ENCODE measurements at places on chromosomes 7 and 10.

- DNase-seq: peak; percentile 20
Measured at GRCh38 chr10:99346247-99346646, 17.1 kb downstream of the CNNM1 start.

DNA sequence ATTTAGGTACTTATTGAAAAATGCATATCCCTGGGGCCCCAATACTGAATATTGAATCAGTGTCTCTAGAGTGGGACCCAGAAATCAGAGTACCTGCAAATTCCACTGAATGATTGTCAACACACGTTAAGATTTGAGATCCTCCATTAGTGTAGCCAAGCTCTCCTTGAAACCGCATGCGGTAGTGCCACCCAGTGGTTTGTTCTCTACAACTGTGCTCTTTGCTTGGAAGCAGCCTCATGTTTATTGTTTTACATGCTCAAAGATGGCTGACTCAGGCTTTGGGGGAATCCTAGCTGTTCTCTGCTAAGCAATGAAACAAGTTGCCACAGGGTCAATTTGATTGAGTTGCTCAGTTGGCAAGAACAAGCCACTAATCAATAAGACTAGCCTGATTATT is 340.2 kb upstream of the CELF2 start:
- DNase-seq: peak; percentile 23

GRCh38 chr10:46226232-46226631 is 60.6 kb upstream of the ANTXRL start:
- no peak for DNase-seq

- DNase-seq: peak; percentile 57
Measured at GRCh38 chr7:42883950-42884349, 27.9 kb downstream of the C7orf25 start.

GRCh38 chr10:4344492-4344994 is 481.5 kb upstream of the AKR1E2 start:
- DNase-seq: no peak

GRCh38 chr10:105725007-105725406 is 1083.9 kb downstream of the SORCS3 start:
- no peak for DNase-seq

DNA sequence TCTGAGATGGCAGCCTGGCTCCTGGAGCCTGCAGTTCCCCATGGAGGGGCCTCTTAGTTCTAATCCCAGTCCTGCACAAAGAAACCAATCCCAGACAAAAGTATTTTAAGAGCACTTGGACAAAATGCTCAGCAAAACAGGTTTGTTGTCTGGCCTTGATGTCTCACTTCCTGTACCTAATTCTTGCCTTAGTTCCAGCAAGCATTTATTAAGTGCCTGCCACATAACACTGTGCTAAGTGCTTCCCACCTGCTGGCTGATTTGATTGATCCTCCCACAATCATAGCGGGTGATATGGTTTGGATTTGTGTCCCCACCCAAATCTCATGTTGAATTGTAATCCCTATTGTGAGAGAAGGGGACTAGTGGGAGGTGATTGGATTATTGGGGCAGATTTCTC is 65.7 kb upstream of the HABP2 start:
- peak; percentile 11 for DNase-seq

DNA sequence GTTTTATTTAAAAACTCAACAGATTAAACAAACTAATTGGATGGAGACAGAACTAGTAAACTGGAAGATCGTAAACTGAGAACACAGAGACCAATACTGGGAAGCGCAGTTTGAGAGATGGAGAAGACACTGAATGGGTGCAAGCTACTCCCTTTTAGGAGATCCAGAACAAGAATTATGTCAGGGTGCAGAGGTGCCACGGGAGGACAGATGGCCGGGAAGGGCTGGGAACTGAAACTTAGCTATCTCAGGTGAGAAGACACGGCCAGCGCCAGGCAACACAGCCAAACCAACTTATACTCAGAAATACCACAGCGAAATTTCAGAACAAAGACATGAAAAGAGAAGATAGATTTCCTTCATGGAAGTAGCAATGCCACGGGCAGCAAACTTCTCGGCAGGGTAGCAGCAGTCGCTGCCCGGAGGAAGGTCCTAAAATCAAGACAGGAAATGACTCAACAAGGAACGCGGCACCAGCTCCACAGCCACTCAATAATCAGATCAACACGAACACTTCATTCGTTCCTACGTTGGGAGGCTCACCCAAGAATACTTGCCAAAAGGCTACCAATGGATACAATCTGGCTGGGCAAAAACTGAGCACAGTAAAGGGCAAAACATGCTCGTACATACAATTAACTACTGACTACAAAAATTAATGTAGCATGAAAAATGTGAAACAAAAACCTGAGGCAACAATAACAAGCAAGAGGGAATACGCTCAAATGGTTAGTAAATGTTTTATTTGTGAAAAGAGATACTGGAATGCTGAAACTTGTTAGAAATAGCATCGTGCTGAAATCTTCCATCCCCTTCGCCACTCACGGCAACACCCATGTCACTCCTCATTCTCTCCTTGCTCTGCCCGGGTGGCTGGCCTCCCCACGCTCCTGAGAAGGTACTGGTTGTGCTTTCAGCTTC is 2.2 kb upstream of the LRRC27 start:
- no peak for DNase-seq

- no peak for DNase-seq
Measured at GRCh38 chr7:2554661-2555111, 638 bp downstream of the BRAT1 start.

GRCh38 chr10:24453404-24453830 is 244.5 kb downstream of the KIAA1217 start:
- no peak for DNase-seq

DNA sequence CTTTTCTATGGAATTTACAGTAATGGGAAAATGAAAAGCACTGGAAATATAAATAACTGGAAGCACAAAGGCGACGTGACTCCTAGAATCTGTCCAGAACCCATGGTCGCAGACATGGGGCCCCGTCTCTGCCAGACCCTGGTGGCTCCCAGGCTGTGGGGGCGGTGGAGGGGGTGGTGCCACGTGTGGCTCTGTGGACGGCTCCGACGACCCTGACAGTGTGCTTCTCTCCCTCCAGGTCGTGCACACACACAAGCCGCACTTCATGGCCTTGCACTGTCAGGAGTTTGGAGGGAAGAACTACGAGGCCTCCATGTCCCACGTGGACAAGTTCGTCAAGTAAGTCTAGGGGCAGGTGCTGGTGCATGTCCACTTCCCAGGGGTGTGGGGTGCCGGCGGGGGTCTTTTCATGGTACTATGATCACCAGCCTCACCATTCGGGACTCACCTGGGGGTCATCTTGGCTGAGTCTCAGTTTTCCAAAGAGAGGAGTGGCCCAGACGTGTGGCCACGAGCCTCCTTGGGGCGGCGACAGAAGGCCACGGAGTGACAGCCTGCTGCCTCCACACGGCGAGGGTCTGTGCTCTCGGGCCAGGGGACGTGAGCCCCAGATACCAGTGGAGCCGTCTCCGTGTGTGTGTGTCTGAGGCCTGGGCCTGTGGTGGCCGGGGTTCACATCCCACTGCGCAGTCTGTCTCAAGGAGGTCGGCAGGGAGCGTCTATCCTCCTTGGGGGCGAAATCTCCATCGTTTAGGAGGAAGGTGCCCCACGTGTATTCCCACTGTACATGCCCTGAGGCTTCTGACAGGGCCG is 108.2 kb downstream of the INPP5A start:
- no peak for DNase-seq

DNA sequence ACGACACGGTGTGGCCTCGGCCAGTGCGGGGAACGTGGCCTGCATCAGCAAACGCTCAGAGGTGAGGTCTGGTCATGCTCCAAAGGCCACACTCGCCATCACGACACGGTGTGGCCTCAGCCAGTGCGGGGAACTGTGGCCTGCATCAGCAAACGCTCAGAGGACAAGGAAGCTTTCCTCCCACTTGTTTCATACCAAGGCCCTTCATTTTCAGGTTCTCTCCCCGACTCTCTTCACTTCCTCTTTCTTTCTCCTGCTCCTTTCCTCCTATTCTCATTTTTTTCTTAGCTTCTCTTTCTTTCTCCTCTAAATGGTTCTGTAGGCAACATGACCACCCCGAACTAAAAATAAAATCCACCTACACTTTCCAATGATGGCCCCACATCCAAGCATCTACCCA is 384.4 kb upstream of the SHH start:
- DNase-seq: no peak

GRCh38 chr10:109215291-109216075 is 707.8 kb downstream of the XPNPEP1 start:
- no peak for DNase-seq

GRCh38 chr10:103114876-103115275 is 78.2 kb downstream of the NT5C2 start:
- no peak for DNase-seq

DNA sequence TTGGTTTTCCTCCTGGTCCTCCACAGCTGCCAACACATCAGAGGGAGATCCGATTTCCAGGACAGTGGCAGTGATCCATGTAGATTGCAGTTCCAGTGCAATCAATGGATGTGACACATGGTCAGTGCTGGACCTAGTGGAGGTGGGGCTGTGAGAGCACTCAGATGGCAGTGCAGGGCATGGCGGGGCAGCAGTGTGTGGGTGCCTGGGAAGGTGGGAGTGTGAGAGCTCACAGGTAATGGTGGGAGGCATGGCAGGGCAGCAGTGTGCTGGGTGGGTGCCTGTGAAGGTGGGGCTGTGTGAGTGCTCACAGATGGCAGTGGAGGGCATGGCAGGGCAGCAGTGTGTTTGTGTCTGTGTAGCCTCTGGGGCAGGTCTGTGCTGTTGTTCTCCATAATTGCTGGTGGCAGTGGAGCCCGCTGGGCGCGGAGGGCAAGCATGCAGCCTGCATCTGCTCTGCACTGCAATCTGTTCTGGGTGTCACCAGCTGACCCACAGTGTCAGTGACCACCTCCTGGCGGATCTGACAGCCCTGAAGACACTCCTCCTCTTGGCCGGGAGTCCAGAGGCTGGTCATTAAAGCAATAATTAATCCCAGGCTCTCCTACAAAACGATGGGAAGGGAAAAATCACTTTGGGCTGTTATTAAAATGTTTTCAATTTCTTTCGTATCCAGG is 8.6 kb upstream of the ADARB2 start:
- DNase-seq: no peak

DNA sequence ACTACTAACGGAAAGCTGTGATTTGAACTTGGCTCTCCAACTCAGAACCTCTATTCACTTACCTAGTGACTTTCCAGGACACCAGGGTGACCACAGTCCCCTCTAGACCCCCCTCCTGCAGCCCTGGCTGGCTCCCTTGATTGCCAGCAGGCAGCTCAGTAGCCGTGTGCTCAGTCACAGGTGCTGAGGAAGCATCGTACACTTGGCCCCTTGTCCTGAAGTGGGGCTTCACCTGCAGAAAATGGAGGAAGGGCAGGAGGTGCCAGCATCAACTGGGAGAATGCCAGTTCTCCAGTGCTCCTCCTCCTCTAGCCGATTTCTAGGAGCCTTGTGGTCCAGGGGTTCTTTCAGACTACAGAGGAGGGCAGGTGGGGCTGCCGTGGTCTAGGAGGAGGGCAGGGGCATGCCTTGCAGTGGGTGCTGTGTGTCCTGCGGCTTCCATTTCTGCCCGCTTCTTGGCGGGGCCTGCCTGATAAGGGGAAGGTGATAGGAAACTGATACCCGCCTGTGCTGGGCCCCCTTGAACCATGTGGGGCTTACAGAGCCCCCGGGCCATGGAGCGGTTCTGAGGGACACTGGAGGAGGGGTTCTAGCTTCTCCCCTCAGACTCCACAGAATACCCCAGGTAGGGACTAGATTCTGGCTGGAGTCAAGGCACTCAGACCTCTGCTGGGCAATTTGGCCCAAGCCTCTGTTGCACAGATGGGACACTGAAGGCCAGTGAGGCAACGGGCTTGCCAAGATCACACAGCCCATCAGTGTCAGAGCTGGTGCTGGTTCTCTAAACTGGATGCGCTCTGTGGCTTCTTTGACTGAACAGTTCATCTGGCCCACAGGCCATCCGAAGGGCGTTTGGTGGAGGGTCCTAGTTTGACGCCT is 14.0 kb downstream of the FAM241B start:
- no peak for DNase-seq

DNA sequence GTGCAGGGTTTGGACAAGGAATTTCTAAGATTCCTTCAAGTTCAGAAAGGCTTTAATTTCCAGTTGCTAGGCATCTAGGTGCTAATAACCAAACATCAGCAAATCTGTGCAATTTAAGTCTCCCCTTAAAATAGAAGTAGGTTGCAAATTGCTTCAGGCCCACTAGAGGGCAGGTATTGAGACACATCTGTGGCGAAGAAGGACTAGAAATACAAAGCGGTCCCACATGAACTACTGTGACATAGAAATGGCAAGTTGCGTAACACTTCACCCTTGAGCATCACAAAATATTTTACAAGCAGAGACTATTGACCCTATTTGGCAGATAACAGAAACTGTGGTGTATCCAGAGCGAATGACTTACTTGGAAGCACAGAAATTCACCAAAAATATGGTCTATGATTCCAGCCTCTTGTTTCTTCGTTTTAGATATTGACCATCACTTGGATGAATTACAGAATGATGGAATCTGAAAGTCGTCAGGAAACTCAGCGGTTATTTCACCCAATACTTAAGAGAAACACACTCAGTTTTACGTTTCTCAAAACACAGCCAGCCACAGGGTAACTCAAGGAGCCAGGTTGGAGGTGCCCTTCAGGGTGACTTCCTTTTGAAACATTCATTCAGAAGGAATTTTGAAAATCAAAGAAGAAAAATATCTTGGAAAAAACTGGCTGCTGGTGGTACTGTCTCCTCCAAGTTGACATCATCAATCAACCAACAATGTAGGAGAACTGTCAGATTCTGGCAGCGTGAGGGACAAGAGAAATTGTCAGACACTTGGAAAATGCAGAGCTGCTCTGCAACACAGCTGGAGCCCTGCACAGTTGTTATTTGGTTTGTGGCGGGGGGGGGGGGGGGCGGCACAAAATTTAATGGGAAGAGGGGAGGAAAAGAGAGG is 256.3 kb upstream of the MINDY3 start:
- DNase-seq: peak; percentile 8

GRCh38 chr7:31261341-31261740 is 79.2 kb downstream of the NEUROD6 start:
- no peak for DNase-seq

GRCh38 chr10:77341055-77341454 is 296.6 kb downstream of the KCNMA1 start:
- DNase-seq: no peak

DNA sequence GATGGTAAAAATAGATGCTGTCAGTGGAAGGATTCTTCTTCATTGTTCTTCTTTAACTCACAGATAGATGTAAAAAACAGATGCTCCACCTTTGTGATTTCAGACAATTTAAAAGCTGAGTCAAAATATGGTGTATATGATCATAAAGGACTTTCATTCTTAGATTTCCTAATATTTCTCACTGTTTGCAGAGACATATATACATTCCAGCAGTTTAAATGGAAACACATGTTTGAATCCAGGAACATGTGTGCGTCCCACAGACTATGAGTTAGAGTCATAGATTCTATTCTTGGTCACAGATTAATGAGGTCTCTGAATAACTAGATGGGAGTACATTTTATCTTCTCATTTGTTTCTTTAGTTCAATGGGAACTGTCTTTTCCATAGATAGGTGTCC is 109.6 kb downstream of the BICC1 start:
- DNase-seq: no peak

GRCh38 chr7:6589151-6589828 is 531 bp upstream of the INTS15 start:
- DNase-seq: no peak

- DNase-seq: no peak
Measured at GRCh38 chr10:19209319-19209718, 160.7 kb downstream of the MALRD1 start.

Data from NCI-H345 (cell line).